Mucosa of descending colon (tissue), 3 donors: ENCODE measurements at places on chromosomes 7 and 10. TPM values are rescaled to one million over a fixed set of nuclear protein-coding genes. Genes with fewer than 3 reads are reported as not detected.

Gene TLL2
- total RNA-seq = 0.17 TPM

Gene DPP6
- total RNA-seq = 1.3 TPM

Gene DYDC2
- total RNA-seq = not detected

Gene CCL24
- total RNA-seq = 25.6 TPM
